Daoy (cell line): ENCODE measurements at places on chromosomes 3 and 15.

- peak; percentile 91 for DNase-seq
These were observed at the start of gene LYSMD2 for GRCh38 chr15:51737522-51738305. LYSMD2 (minus strand) TSS chr15:51737655; CDS start chr15:51737622, 33 bp downstream.

DNA sequence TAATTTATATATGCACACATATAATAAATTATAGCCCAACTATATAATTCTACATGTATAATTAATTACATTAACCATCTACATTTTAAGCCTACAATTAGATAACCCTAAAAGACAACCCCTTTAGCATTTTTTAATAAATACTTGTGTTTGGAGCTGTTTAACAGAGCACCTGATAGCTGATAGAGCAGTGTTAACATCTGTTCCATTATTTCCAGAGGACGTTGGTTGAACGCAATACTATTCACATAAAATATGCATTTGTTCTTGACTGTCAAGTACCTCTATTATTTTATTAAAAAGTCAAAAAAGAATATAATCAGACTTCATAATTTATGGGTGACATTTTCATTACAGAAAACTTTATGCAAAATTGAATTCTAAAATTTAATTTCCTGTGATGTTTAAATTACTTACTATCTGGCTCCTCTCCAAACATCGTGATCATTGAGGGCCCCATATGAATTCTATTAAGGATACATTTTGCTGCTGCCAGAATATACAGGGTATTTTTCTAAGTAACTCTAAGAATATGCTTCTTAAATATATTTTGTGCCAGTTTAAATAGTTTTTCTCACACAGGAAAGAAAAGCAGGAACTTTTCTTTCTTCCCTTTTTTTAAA, 234.3 kb downstream of the SHOX2 start:
- no peak for DNase-seq

DNA sequence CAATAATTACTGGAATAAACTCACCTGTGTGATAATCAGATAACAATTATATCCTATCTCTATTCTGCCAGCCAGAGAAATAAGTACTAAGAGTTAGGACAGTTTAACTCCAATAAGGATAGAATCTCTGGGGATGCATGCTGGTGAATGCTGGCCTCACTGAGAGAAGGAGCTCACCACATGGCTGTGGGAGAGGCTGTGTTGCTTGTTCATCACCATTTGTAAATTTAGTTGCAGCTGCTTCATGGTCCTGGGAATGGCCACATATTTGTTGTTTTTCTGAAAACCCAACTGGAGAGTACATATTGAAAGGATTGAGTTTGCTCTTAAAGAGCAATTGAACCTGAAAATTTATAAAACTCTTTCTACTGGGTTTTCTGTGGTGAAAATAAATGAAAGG, 207.3 kb downstream of the NECTIN3 start:
- no peak for DNase-seq

GRCh38 chr15:57720867-57721266, 14.4 kb downstream of the POLR2M start:
- DNase-seq, result no peak

GRCh38 chr3:136184703-136185102, 11.4 kb downstream of the MSL2 start:
- no peak for DNase-seq

GRCh38 chr3:32819551-32820348, 2.0 kb downstream of the TRIM71 start:
- no peak for DNase-seq

- peak; percentile 12 for DNase-seq
These were observed 188.8 kb downstream of the FEZF2 start for GRCh38 chr3:62184559-62184958.

DNA sequence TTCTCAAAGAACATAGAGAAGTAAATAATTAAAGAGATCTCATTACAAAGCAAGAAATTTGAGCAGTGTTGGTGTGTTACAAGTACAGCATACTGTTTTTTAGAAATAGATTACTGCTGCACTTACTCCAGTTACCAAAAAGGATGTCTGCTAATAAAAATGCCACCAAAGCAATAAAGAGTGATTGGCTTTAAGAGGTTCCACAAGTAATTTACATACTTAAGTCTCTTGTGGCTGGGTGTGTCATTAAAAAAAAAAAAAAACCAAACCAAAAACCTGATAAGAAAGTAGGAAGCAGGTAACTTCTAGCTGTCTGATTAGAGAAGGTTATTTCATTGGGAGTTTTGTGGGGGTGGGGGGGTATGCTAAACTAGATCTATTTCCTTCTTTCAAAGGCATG, 15.2 kb downstream of the RAB11A start:
- no peak for DNase-seq

DNA sequence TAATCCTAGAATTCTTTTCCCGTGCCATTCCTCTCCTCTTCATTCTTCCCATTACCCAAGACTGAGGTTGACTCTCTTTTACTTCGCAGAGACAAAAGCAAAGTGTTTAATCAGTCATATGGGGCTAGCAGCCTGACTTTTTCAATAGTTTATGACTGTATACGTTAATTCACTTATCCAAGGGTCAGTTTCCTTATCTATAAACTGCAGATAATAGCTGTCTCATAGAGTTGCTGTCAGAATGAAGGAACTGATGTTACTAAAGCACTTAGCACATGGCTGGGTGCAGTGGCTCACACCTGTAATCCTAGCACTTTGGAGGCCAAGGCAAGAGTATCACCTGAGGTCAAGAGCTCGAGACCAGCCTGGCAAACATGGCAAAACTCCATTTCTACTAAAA, 43.5 kb upstream of the ULK4 start:
- no peak for DNase-seq

- DNase-seq, result peak; percentile 41
These were observed 533.0 kb upstream of the SEMA6D start for GRCh38 chr15:47184003-47184907.

DNA sequence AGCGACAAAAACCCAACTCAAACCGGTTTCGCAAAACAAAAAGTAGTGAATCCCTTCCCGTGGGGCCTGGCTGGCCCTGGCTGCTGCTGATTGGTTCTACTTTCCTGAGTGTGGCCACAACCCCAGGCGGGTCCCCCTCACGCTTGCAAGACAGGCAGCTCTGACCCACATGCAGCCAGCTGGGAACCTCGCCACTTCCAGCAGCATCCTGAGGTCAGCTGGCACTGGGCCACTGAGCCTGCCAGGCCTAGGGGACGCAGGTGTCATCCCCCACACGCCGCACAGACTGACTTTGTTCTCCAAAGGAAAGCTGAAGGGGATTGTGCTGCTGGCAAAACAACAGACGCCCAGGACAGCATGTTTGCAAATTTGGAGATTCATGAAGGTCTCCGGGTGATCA, 111.1 kb downstream of the TPRA1 start:
- DNase-seq, result no peak

DNA sequence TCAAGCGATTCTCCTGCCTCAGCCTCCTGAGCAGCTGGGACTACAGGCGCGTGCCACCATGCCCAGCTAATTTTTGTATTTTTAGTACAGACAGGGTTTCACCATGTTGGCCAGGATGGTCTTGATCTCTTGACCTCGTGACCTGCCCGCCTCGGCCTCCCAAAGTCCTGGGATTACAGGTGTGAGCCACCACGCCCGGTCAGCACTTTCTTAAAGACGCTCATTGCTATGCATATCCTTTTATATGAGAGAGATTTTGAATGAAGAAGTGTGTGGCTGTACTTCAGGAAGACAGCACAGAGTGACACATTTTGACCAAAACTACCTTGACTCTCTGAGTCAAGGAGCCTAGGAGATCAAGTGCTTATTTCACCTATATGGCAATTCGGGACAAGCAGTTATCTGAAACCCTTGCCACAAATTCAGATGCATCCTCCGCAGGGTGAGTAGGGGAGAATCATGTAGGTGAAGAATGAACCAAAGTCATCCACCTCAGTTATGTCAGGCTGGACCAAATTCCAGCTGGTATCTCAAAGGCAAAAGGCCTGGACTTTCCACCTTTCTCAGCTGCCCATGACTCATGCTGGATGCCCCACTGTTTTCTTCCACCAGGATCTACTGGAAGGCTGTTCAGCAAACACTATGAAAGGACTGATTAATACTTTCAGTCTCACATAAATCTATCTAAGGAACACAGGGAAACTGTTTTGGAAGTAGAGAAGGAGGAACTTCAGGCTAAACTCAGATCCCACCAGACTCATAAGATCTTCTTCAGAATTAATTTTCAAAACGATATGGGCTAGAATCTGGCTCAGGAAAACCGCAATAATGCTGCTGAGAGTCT, 31.9 kb downstream of the SUSD5 start:
- peak; percentile 58 for DNase-seq

DNA sequence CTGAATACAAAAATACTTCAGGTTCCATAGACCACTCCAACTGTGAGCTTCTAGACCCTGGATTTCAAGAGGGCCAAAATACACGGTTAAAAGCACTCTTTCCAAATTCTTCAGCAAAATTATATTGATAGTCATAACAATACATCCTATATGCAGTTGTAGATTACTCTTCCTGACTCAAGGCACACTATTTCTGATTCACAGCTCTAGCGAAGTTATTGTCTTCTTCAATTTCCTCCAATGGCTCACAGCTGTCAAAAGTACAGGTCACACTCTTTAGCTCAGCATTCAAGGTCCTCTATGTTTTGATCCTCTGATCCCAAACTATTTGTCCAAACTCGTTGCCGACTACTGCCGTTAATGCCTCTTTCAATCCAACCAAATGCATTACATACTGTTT, 13.5 kb upstream of the CCDC80 start:
- DNase-seq, result no peak

DNA sequence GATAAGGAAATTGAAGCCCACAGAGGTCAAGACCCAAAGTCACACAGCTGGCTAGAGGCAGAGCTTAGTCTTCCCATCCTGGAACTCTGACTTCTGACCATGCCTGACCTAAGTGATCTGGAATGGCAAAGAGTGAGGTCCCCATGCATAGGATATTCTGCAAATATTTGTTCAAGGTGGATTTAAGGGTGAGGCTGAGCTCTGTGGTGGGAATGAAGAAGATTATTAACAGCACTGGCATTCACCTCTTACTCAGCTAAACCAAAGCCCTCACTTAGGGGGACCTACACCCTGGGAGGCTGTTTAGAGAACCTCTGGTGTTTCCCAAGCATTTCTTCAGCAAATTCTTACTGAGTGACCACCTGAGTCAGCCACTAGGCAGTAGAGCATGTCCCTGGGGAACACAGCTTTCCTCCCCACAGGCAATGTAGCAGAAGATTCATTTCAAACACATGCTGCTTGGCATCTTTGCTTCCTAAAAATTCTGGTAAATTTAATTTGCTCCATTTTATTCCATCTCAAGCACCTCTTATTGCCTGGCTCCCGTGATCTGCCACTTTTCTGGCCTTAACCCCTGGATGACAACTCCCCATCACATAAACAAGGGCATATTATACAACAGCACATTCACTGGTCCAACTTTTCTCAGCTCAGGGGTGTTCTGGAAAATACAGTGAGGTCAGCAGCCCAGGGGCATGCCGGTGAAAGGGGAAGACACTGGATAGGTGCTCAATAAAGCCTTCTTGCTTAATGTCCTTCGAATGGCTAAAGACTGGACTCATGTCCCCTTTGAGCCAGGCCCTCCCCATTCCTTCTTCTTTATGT, 176.0 kb downstream of the ABHD5 start:
- DNase-seq, result peak; percentile 95

DNA sequence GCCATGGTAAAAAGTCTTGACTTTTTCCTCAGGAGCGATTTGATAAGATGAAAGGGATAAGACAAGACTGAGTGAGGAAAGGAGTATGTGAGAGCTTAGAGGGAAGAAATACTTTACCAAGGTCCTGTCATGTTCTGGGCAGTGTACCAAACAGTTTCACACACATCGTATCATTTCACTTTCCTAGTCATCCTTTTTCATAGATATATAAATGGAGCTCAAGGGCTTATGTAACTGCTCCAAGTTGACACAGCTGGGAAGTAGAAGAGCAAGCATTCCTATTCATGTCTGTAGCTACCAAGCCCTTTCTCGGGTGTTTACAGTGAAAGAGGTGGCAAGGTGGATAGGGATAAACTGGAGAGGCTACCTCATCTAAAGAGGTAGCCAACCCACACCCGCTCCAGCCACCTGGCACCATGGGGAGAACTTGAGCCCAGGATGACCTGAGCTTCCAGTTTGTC, 57.4 kb downstream of the MRPS25 start:
- no peak for DNase-seq

- no peak for DNase-seq
These were observed 671.5 kb upstream of the GRM7 start for GRCh38 chr3:6189384-6189783.

DNA sequence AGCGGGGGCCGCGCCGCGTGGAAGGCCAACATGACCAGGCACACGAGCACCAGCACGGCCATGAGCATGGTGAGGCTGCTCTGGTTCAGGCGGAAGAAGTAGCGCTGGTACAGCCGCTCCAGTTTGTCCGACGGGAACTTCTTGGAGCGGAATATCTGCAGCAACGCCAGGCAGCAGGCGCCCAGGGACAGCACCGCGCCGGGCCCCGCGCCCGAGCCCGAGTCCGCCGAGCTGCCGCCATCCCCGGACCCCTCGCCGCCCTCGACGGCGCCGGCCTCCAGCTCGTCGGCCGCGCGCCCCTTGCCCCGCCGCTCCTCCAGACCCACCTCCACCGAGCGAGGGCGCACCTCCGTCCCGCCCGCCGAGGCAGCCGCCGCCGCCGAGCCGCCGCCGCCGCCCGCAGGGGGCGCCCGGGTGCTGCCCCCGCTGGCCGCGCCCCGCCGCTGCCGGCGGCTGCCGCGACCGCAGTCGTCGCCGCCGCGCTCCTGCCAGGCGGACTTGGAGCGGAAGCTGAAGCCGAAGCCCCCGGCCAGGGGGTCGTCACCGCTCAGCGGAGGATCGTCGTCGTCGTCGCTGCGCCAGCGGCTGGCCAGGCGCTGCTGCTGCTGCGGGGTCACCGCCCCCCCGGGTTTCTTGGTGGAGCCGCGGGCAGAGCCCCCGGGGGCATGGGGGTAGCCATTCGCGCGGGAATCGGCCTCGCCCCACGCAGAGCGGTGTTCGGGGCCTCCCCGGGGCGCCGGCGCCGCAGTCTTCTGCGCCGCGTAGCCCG, 957 bp downstream of the ADCY5 start:
- DNase-seq, result peak; percentile 30

DNA sequence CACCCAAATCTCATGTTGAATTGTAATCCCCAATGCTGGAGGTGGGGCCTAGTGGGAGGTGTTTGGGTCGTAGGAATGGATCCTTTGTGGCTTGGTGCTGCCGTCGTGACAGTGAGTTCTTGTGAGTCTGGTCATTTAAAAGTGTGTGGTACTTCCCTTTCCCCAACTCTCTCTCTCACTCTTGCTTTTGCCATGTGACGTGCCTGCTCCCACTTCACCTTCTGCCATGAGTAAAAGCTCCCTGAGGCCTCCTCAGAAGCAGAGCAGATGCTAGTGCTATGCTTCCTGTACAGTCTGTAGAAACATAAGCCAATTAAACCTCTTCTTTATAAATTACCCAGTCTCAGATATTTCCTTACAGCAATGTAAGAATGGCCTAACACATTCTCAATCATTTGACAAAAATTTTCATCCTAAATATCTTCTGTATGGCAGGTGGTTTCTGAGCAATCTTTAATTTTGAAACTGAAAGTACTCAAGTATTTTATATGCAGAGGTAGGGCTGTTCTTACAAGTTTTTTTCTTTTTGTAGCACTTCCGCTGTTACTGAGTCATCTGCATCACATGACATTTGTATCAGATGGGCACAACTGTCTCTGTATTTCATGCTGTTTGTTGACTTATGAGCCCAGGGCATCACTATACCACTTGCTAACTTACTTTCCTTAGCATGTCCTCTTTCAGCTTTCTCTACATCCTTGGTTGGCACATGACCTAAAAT, 8.8 kb downstream of the RPL39L start:
- DNase-seq, result peak; percentile 46

- no peak for DNase-seq
These were observed 21.7 kb upstream of the PLXND1 start for GRCh38 chr3:129628169-129628522.

- DNase-seq, result peak; percentile 89
These were observed 72.5 kb downstream of the SNTN start for GRCh38 chr3:63724987-63725386.
